Thyroid gland (tissue), 4 donors: ENCODE measurements at places on chromosomes 1 and 21.

GRCh38 chr1:52914463-52914862 lies 7.1 kb downstream of the ECHDC2 start:
- DNase-seq, result no peak

DNA sequence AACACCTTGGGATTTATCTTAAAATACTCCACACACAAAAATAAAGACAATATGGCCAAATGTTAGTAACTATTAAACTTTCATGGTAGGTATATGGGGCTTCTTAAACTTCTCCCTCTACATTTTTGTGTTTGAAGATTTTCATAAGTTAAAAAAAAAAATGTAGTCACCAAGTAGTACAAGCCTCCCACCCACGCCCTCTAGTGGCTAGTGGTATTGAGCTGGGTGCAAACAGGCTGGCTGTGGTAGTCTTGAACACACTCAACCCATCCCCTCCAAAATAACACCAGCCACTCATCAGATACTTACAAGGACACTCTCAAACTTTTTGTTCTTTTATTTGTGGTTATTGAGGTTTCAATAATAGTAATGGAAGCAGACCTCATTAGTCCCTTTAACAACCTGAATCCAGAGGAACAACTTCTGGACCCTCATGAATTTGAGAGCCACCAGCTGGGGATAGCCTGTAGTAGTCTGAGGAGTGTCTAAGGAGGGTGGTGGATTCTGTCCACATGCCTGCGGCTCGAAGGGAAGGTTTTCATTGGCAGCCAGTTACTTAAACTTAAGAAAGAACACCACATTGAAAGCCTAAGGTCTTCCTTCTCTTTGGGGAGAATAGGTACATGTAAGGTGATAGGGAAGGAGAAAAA lies 15.6 kb downstream of the RD3 start:
- DNase-seq, result peak; percentile 68

GRCh38 chr1:201565771-201566528 lies 27.0 kb downstream of the NAV1 start:
- no peak for DNase-seq

GRCh38 chr1:151346082-151346768 lies 827 bp downstream of the RFX5 start:
- no peak for DNase-seq

- DNase-seq, result no peak
Measured at GRCh38 chr21:33762803-33763581, 120.7 kb downstream of the ITSN1 start.

- no peak for DNase-seq
Measured at GRCh38 chr1:918353-918752, 5.4 kb upstream of the SAMD11 start.

DNA sequence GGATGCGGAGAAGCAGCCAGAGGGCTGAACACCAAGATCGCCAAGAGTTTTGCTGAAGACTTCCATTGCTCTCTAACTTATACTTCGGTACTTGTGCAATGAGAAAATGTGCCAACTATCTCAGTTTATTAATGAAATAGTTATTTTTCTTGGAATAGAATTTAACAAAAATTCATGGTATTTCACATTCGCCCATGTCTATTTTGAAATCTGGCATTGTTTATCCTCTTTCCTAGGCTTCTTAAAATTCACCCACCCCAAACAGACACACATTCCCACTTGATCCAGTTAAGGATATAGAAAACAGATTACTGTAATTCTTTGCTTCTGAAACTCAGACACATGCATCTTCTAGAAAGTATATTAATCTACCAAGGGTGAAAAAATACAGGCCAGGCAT lies 56.3 kb upstream of the ADAMTS5 start:
- no peak for DNase-seq

GRCh38 chr1:11198851-11199594 lies 9.9 kb downstream of the ANGPTL7 start:
- DNase-seq, result no peak

DNA sequence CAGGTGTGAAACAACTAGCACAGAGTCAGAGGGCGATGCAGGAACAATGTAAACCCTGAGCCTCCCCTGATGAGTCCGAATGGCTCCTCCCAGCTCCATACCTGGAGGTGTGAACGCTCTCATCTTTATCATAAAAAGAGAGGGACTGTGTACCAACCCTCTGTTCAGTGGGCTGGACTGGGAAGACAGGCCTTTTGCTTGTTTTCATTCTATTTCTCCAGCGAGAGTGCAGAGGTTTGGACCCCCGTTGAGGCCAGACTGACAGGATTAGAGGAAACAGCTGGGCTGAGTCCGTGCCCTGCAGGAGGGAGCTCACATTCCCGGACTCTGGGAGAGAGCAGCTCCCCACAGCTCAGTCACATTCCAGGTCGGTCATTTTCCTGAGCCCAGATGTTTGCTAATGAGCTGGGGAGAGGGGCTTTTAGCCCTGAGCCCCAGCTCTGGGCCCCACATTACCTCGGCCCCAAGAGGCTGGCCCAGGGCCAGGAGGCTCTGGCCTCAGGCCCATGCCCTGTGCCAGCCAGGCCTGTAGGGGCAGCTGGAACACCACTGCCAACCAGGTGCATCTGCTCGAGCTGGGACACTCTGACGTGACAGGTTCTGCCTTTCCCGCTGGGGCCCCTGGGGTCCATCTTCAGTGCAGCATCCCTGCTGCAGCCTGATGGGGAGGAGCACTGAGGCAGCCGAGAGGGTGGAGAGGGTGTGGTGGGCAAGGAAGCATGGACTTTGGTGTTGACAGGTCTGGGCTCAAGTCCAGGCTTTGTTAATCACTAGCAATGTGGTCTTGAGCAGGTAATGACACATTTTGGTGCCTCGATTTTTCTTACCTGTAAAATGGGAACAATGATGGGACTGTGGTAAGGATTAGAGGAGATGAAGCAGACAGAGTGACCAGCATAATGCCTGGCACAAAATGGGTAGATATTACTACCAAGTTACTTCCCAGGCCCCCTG lies 3.5 kb upstream of the NBL1 start:
- peak; percentile 48 for DNase-seq

DNA sequence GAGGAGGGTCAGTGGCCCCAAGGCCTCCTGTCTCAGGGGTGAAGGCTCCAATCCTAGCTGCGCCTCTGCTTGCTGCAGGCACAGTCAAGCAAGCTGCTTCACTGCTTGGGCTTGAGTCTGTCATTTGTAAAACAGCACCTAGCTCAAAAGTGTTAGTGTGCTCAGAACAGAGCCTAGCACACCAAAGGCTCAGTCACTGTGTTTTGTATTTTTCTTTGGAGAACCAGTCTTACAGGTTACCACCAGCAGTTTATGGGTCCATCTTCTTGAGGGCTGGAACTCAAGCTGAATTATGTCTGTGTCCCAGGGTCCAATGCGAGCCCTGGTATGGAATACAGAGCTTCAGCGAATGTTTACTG lies 113.6 kb downstream of the DMRTB1 start:
- DNase-seq, result no peak

- no peak for DNase-seq
Measured at GRCh38 chr1:174967845-174968705, 31.7 kb upstream of the CACYBP start.

GRCh38 chr21:38268864-38269575 lies 12.2 kb downstream of the KCNJ15 start:
- no peak for DNase-seq

- DNase-seq, result no peak
Measured at GRCh38 chr1:53689736-53690326, 49.1 kb downstream of the GLIS1 start.

DNA sequence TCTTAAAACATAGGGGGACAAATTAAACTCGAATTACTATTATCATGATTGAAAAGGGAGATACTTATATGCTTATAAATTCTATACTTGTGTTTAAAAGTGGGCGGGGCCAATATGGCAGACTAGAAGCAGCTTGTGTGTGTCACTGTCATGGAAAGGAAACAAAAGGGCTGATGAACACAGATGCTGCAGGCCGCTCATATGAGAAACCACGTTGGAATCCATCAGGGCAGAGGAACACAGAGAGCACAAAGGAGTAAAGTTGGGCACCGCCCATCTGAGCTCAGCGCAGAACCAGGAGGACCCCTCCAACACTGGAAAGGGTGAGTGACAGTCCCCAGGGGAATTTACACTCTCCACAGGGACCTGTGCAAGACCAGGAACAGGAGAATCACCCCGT lies 107.0 kb downstream of the SLC5A9 start:
- no peak for DNase-seq

DNA sequence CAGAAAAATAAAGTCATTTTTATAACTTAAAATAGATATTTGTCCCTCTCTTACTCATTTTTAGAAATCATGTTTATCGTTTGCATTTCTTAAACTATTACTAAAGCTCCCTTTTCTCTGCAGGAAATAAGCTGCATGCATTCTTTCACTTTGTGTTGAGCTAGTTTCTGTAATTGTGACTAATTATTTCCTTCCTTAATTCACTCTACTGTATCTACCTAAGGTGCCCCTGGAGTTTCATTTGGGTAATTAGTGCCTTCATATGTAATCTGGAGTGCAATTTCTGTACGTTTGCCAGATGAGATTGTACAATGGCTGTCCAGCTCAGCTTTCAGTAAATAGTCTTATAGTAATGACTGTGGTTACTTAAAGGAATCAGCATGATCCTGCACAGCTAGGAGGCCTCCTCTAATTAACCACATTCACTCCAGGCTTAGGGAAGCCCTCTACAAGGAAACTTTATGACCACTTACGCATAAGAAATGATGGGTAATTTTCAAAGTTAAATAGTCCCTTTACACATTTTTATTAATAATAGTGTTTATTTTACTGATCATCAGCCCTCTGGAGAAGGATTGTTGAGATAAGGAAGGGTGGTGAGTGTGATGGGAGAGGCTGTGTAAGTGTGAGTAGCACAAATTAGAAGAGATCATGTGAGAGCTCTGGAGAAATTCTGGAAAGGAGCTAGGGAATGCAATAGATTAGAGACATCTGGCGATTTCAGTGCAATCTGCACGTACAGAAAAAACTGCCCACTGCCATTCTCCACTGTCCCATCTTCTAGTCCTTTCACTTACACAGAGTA lies 86.8 kb downstream of the LRRC8C start:
- DNase-seq, result no peak

DNA sequence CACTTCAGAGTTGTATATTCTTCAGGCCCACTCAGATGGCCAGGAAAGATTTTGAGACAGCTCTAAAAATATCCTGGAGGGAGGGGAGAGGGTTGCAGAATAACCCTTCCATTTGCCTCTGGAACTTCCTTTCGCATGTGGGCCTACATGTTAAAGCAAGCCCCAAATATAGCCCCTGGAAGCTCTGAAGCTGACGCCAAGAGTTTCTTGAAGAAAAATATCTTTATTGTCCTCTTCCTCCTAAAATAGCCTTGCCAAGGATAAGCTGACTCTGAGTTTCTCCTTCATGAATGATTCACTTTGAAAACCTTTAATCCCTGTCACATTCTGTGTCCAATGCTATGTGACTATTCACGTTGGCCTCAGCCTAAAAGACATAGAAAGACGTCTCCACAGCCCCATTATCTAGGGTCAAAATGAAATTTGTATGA lies 6.4 kb downstream of the C1orf116 start:
- DNase-seq, result no peak

- peak; percentile 76 for DNase-seq
Measured at GRCh38 chr1:102045752-102046151, 49.0 kb upstream of the OLFM3 start.

- DNase-seq, result no peak
Measured at GRCh38 chr1:215113776-215114153, 31.2 kb downstream of the KCNK2 start.

GRCh38 chr1:69058454-69058853 lies 509.3 kb upstream of the LRRC7 start:
- no peak for DNase-seq

- no peak for DNase-seq
Measured at GRCh38 chr1:192453360-192453992, 122.1 kb upstream of the RGS1 start.

DNA sequence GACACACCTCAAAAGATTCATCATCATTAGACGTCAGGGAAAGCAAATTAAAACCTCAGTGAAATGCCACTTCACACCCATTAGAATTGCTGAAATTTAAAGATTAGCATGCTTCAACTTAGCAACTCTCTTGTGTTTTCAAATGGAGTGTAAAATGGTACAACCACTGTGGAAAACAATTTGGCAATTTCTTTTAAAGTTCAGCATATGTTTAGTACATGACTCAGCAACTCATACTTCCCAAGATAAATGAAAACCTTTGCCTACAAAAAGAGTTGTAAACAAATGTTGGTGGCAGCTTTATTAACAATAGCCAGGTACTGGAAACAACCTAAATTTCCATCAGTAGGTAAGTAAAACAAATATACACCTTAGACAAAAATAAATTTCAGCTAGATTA lies 42.7 kb downstream of the ST3GAL3 start:
- no peak for DNase-seq

GRCh38 chr1:78055565-78056132 lies 9.9 kb downstream of the GIPC2 start:
- DNase-seq, result no peak

DNA sequence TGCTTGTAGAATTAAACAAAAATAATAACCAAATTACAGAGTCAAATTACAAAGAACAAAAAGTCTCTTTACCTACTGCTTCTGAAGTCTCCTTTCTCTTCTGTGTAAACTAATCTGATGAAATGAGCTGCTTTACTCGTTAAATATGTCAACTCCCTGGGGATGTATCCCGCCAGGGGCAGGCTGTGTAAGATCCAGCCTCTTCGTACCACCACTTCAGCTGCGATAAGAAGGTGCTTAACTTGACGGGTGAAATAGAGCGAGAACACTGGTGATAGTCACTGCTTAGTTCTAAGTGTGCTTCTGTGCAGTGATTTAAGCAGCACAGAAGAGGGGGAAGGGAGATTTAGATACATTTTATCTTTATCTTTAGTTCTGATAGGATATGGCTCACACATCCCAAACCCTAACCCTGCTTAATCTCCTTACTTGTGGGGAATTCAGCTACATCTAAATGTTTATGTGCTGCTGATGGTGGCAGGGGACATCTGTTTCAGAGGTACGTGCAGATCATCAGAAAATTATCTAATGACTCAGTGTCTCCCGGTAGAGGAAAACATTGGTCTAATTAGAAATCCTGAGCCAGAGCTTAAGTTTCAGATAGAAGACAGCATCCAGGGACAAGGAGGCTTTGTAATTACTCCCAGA lies 46.0 kb downstream of the RHOU start:
- peak; percentile 91 for DNase-seq

- DNase-seq, result no peak
Measured at GRCh38 chr1:111961016-111961415, 28.5 kb downstream of the KCND3 start.

- no peak for DNase-seq
Measured at GRCh38 chr1:37647281-37647680, 12.6 kb upstream of the RSPO1 start.

- DNase-seq, result no peak
Measured at GRCh38 chr1:89781494-89782126, 39.2 kb upstream of the LRRC8D start.

DNA sequence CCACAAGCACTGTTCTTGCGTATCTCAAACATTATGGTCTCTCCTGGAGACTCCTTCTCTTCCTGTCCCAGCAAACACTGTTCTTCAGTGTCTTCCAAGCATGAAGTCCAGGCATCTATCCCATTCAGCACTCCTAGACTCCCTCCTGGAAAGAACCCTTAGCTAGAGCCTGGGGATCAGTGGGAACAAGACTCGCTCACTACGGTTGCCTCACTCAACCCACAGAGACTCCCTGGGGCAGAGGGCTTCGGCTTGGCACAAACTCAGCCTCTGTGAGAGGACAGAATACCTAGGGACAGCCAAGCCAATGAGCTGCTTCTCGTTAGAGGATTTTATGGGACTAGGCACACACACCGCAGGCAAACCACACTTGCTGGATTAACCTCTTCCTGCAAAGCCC lies 86.5 kb upstream of the IPO9 start:
- DNase-seq, result no peak
